ENCODE measurements at places on chromosomes 5 and 9. TPM values are rescaled to one million over a fixed set of nuclear protein-coding genes. Genes with fewer than 3 reads are reported as not detected.

DNA sequence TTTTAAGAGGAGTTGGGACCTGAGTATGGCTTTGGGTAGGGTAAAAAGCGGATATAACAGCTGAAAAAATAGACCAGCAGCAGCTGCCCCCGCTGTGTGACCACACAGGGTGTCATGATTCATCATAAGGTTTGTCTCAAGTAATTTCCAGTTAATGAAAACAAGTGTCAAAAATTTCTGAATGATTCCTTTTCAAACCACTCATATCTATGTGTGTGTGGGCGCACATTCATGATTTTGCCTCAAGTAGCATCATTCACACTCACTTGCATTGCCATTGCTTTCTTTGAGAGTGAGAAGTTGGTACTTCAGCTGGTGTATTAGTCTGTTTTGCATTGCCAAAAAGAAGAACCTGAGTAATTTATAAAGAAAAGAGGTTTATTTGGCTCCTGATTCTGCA is 12.1 kb upstream of the TNFAIP8 start:
- DNase-seq = peak; percentile 60

DNA sequence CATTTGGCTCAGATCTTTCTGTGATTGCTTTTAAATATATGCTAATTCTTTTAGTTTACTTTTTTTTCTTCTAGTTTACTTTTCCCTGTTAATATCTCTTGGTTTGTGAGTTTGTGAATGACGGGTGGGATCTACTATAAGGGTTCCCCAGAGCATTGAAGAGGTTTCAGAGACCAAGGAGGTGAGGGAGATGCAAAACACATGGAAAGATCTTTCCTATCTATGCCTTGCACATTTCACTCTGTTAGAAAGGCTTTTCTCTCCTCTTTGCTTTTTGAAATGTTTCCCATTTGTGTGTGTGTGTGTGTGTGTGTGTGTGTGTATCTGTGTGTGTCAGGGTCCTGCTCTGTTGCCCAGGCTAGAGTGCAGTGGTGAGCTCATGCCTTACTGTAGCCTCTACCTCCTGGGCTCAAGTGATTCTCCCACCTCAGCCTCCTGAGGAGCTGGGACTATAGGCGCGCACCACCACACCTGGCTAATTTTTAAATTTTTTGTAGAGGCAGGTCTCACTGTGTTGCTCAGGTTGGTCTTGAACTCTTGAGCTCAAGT is 50.7 kb downstream of the CNTLN start:
- no peak for DNase-seq

Gene CER1
- polyA plus RNA-seq = not detected

DNA sequence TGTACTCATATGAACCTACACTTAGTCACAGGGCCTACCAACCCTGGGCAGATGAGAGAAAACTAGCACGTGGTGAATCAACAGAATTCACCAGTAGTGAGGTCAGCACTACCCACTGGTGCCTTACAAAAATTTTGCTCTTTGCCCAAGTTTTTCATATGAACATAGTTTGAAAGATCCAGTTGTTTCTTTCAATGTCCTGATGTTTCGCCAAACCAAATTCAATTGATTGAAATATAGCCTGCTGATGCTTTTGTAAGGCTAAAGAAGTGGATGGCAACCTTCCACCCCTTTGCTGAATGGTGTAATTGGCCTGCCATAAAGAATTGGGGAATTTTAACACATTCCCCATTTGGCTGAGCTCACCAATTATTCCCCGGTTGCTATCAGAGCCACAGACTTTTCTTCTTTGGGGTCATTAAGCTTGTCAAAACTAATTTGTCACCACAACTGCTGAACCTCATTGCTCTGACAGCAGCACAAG is 339.2 kb downstream of the GLIS3 start:
- peak; percentile 77 for DNase-seq

- DNase-seq = peak; percentile 62
Measured at GRCh38 chr5:7850395-7851239, at the start of gene CFAP90. Gene CFAP90 (minus strand): TSS chr5:7851133. CDS start chr5:7851021, 112 bp downstream.

DNA sequence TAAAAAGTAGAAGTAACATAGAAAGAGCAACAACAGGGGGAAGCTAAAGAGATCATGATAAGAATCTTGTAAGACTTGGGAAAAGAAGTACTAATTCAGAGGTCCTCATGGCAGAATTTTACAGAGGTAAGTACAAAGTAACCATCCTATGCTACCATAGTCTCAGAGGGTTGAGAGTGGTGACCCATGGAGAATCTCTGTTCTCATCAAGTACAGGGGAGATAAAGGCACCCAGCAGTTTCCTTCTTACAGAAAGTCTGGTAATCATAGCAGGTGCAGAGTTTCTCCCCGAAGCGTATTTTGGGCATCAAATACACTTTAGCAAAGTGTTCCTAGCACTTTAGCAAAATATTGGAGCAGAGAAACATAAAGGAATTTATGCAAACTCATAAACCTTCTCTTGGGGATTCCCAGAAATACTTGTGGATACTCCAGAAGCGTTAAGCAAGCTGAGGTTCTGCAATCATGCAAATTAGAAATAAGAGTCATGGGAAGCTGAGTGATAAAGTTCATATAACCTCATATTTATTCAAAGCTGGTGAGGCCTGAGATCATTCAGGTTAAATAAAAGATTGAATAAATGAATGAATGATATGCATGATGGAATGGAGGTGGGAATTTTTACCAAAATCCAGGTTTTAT is 101.0 kb upstream of the SMC2 start:
- no peak for DNase-seq

- no peak for DNase-seq
Measured at GRCh38 chr5:32001284-32001683, 172.8 kb downstream of the GOLPH3 start.

- no peak for DNase-seq
Measured at GRCh38 chr5:118578093-118578492, 410.3 kb downstream of the DTWD2 start.

DNA sequence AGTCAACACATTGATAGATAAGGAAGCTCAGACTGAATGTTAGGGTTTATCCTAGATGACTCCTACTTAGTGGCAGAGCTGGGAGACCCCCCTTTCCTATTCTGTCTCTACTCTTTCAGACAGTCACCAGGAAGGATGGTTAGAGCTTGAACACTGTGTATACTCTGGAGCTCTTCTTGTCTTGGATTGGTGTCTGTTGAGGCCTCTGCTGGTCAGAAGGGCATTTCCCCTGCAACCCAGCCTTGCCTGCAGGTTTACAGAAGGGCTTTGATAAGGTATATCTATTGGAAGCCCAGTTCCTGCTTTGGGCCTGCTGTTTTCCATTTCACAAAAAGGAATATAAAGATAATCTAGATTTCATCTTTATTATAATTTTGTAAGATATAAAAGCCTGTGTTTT is 71.8 kb downstream of the KDM4C start:
- no peak for DNase-seq

Gene FRMD3
- polyA plus RNA-seq = 0.19 TPM

DNA sequence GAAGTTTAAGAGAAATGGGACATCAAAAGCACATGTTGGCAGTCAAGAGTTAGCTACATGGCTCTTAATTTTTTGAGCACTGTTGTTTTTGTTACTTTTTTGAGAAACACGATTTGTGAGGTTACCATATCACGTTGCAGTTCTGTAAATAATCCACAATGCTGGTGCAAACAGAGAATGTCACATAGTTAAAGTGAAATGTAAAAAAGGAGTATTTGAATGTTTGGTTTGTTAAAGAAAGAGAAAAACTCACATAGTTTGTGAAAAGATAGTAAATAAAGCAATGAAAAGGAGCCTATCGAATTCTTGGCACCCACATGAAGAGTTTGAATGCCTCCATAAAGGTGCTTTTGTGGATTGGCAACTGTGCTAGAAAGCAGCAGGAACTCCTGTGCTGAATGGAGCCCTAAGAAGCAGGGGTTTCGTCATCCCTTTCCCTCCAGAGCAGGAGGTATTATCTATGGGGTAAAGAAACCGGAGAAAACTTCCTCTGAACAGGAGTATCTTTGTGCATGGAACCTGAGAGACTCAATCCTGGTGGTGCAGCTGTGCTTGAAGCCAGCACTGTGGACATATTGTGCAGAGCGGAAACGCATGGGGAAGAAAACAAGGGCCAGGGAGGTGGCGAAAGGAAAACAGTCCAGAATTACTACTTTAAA is 148.5 kb upstream of the OTULINL start:
- DNase-seq = no peak

- DNase-seq = no peak
Measured at GRCh38 chr9:133835262-133835901, 97.2 kb upstream of the SARDH start.

Gene WDR38
- not detected for polyA plus RNA-seq

GRCh38 chr5:88694023-88694679 is 188.8 kb downstream of the MEF2C start:
- DNase-seq = no peak

Gene SIGMAR1
- 87.2 TPM for polyA plus RNA-seq

DNA sequence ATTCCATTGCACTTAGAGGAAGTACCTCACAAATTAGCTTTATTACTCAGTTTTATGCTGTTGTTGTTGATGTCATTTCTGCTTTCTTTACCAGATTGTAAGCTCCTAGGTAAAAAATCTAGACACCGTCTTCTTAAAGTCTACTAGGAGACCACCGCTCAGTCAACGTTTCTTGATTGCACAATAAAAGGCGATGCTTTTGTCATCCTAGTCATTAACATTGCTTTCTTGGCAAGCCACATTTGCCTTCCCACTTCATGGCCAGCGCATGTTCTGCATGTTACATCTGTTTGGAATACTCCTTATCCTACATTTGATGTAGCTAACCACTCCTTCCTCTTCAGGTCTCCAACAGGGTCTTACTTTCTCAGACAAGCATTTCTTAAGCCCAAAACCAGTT is 464.0 kb upstream of the TUSC1 start:
- DNase-seq = no peak

Gene PRPF4
- 19.5 TPM for polyA plus RNA-seq

Gene CNTFR
- polyA plus RNA-seq = 0.18 TPM

Gene ADAMTS12
- polyA plus RNA-seq = 35.9 TPM

GRCh38 chr9:133184971-133185370 is 21.3 kb upstream of the GBGT1 start:
- peak; percentile 72 for DNase-seq

All from fibroblast of lung (primary cell).